ENCODE measurements at places on chromosomes 11 and 22.

DNA sequence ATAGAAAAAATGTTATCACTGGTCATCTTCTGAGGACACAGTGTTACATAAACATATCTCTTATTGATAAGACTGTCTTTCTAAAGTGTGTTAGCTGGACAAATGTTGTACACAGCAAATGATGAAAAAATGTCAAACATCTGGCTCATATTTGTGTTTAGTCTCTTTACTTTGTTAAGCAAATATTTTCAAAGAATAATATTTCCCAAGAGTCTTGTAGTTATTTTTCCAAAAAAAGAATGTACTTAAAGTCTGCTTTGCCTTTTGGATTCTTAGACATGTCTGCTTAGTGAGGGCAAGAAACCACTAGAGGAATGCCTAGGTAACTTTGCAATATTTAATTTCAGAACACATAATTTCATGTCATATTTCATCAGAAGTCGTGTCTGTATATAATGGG is 23.9 kb upstream of the CCDC179 start:
- DNase-seq: no peak

DNA sequence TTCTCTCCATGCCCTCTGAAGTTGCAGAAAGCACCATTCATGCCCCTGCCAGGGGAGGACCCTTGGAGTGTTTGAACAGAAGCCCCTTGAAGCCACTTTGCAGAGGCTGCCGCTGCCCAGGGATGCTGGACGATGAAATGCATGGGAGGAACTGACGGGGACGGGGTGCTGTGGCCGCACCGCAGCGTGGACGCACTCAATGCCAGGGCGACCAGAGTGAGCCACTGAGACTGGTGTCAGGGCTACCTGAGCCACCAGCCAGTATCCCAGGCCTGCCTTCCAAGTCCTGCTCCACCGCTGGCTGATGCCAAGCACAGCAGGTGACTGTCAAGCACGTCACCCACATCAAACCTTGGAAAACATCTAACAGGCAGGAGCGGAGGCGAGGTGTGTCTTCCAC is 17.6 kb downstream of the PHF21B start:
- DNase-seq: no peak

GRCh38 chr11:125072961-125073590 is 10.0 kb downstream of the SLC37A2 start:
- no peak for DNase-seq

GRCh38 chr11:2348986-2349385 is 28.1 kb upstream of the CD81 start:
- no peak for DNase-seq

DNA sequence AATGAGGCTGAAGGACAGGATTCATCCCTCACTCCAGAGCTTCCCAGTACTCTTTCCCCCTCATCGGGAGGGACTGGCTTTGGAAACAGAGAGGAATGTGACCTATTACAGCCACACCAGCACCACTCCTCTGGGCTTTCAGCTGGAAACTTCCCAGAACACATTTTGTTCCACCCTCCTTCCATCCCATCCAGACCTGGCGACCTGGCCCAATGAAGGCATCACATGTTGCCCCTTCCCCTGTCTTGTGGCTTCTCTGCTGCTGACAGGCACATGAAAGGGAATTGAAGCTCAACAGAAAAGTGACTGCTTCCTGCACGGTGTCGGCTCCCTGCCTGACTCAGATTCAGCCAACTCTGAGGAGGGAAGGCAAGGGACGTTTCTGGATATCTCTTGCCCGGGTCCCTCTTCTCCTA is 19.1 kb downstream of the IRAG1 start:
- no peak for DNase-seq

- no peak for DNase-seq
These were observed 30.0 kb downstream of the NAT10 start for GRCh38 chr11:34135439-34135838.

GRCh38 chr22:20980938-20981722 is 967 bp upstream of the LZTR1 start:
- no peak for DNase-seq

- no peak for DNase-seq
These were observed 67.5 kb upstream of the SCUBE2 start for GRCh38 chr11:9158898-9159391.

GRCh38 chr11:32006799-32007388 is 84.0 kb upstream of the RCN1 start:
- DNase-seq: peak; percentile 20

GRCh38 chr11:1574238-1574932 is 2.3 kb upstream of the DUSP8 start:
- peak; percentile 35 for DNase-seq

DNA sequence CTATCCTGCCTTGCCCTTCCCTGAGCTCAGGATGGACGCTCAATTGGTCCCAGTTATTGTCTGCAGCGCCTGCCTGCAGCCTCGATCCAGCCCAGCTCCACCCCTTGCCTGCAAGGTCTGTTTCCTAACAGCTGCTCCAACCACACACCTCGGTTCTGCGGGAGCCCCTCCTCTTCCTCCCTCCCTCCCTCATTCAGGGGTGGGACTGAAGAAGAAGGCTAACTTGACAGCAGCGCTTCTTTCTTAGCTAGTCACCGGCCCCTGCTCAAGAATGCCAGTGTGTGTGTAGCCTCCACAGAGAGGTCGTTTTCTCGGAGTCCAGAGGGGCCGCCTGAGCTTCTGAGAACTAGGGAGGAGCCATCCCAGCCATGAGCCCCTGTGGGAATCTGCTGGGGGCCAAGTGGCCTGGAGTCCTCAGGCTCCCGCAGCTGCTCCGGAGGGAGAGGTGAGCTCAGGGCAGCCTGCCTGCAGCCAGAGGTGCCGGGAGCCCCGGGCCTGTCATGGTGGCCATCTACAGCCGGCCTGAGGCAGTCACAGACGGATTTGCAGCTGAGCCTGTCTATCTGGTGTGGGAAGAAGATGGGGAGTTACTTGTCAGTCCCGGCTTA is 36.1 kb downstream of the LIMK2 start:
- no peak for DNase-seq

- no peak for DNase-seq
These were observed 142.0 kb upstream of the BDNF start for GRCh38 chr11:27842290-27842689.

- DNase-seq: no peak
These were observed 30.7 kb downstream of the SLC22A25 start for GRCh38 chr11:63212742-63213141.

DNA sequence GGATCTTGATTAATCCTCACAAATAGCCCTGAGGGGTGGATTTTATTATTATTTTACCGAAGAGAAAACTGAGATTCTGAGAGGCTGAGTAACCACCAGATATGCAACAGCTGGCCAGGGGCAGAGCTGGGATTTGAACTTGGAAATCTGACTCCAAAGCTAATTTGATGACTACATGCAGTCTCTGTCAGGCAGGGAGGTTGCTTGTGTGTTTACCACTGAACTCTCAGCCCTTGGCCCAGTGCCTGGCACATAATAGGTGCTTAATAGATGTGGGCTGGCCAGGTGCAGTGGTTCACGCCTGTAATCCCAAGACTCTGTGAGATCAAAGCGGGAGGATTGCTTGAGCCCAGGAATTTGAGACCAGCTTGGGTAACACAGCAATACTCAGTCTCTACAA is 121.7 kb upstream of the CRYBB3 start:
- no peak for DNase-seq

DNA sequence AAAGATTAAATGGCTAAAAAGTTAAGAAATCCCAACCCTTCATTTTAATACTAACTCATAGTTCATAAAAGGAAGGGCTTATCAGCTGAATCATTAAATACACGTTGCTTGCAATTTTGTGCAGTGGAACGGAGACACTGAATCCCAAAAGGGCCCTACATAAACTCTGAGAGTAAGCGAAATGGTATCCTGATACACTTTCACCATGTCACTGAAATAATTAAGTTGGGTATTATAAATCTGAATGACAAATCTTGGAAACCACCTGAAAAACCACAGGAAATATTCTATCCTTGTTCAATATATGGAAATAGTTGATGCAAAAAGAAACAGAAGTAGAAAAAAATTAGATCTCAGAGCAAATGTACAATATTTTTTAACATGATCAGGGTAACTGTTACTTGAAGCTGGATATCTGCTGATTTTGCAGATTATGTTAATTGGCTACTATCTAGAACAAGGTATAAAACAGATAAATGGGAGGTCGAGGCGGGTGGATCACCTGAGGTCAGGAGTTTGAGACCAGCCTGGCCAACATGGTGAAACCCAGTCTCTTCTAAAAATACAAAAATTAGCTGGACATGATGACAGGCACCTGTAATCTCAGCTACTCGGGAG is 55.1 kb downstream of the MAML2 start:
- DNase-seq: no peak

DNA sequence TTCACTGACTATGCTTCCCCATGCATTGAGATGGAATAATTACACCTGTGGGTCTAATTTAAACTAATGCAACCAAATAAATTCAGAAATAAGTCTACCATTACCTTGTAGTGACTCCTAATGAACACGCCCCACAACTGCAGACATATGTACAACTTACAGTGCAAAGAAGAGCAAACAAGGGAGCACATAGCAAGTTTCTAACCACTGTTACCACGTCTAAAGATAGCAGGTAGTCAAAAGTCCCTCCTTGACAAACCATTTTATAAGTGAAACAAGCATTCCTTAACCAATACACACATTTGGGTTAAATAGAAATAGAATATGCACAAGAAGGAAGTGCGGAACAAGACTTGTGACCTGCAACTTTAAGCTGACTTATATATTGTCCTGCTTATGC is 20.6 kb downstream of the PHF21A start:
- no peak for DNase-seq

- DNase-seq: no peak
These were observed 21.4 kb upstream of the BMAL1 start for GRCh38 chr11:13256216-13256615.

- DNase-seq: peak; percentile 13
These were observed 5.9 kb downstream of the PHOX2A start for GRCh38 chr11:72238040-72238450.

DNA sequence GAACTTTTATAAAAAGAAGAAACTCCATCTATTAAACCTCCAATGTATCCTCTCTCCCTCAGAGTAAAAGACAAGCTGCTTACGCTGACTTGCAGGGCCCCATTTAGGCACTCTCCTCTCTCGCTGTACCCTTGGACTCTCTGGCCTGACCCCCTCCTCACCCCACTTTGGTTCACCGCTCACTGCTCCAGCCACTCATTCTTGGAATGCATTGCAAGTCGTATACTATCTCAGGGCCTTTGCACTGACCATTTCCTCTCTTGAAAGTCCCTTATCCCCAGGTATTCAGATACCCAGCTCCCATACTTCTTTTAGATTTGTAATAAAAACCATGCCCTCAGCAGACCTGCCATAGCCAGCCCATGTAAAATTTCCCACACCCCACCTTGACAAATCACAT is 139.6 kb downstream of the DBX1 start:
- no peak for DNase-seq

DNA sequence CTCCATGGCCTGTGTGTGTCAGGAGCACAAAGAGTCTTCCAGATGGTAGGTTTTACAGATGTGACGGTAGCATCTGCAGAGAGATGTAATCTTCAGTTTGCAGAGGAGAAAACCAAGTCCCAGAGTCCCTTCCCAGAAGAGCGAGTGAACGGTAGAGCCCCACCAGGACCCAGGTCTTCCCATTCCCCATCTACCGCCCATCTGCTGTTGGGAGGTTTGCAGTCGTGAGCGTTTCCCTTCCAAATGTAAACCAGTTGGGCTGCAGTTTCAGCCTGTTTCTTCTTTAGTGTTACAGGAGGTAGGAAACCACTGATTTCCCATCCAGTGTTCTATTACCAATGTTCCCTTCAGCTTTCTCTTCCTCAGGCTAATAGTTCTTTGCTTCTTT is 24.0 kb downstream of the PANX1 start:
- no peak for DNase-seq

GRCh38 chr11:116366980-116367645 is 405.7 kb downstream of the BUD13 start:
- DNase-seq: no peak

GRCh38 chr11:15202626-15203025 is 87.9 kb downstream of the INSC start:
- no peak for DNase-seq

- no peak for DNase-seq
These were observed 5.7 kb upstream of the ANO1 start for GRCh38 chr11:70072461-70072860.

GRCh38 chr11:82782825-82783374 is 49.2 kb upstream of the FAM181B start:
- DNase-seq: no peak

DNA sequence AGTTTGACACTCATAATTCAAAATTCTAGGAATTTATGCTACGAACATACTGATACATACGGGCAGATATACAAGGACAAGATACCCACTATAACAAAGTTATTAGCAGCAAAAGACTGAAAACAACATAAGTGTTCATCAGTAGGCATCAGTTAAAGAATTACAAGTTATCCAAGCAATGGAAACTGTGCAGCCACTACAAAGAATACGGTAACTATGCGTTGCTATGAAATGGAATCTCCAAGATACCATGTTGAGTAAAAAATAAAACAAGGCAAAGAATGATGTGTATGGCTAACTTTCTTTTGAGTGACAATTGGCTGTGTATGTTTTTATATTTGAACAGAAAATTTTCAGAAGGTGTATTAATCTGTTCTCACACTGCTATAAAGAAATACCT is 151.7 kb downstream of the ADAMTS15 start:
- no peak for DNase-seq

GRCh38 chr11:91846649-91847048 is 378.0 kb upstream of the FAT3 start:
- no peak for DNase-seq

GRCh38 chr11:46251954-46252353 is 25.5 kb upstream of the CREB3L1 start:
- DNase-seq: no peak

DNA sequence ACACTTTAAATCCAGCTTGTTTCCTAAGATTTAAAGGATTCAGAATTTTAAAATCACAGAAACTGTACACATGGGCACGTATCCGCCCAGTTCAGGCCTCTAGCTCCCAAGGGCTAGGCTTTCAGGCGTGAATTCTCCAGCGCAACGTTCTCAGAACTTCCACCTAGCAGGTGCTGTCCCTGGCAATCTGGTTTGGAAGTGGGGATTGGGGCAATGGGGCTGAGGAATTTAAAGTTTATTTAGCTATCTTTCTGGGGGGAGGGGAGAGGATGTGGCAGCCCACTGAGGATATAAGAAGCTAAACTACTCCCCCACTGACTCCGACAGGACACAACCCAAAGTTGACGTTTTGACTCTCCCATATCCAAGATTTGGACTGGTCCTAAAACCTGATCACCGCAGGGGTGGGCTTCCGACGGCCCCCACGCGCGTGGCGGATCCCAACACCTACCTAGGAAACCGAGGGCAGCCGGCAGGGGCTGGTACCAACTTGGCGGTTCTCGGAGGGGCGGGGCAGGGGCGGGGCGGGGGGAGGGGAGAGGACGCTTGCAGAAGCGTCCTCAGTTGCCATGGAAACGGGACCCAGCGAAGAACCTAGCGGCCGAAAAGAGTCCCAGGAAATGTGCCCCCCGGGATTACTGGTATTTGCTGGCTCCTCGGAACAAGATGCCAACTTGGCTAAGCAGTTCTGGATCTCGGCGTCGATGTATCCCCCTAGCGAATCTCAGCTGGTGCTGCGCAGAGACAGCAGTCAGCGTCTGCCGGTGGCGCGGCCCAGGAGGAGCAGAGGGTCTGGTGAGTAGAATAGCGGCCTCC is at the start of gene HOATZ:
Gene HOATZ (plus strand): TSS at position 563 of the 816 bp plus-strand sequence. CDS start 7 bp downstream, at position 570.
- no peak for DNase-seq

Data from AML-193 (cell line).